PC-3 (cell line): ENCODE measurements at places on chromosomes 13 and 19. TPM values are rescaled to one million over a fixed set of nuclear protein-coding genes. Genes with fewer than 3 reads are reported as not detected.

Gene ADAT3
- total RNA-seq, result 8.4 and 10.3 TPM in 2 replicates

- peak overlapping the region; percentile 83 for H3K27ac ChIP-seq
- peak; percentile 84 for DNase-seq
- peak overlapping the region; percentile 84 for H3K4me3 ChIP-seq
- H3K4me1 ChIP-seq, result peaks cover 13% of the 10 kb centered on the region
- no peaks in the 10 kb centered on the region for H3K27me3 ChIP-seq
- no peaks in the 10 kb centered on the region; the same call in 1 of the 2 replicates for H3K36me3 ChIP-seq
Observed at GRCh38 chr19:19628501-19629134, 598 bp upstream of the LPAR2 start.

DNA sequence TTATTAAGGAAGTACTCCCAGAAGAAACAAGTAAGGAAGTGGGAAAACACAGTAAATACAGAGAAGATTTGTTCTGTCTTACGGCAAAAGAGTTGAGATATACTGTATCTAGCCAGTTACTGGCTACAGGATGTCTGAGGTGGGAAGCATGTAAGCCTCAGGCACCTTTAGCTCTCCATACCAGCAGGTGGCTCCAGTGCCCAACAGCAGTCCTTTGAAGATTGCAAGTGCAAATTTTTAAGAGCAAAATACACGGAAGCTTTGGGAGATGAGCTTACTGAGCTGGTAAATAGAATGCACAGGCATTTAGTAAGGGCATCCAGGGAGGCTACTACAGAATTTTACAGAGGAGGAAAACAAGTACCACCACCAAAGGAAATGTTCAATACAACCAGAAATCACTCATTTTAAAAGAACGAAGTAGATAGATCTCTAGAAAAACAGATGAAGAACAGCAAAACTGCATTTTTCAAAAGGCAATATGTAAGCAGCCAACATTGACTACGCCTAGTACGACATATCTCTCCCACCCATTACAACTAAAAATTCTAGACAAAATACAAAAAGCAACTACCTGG is 57.9 kb upstream of the VSTM2B start:
- H3K36me3 ChIP-seq, result no peaks in the 10 kb centered on the region
- H3K4me3 ChIP-seq, result no peak overlapping the region
- H3K4me1 ChIP-seq, result no peaks in the 10 kb centered on the region
- H3K27me3 ChIP-seq, result no peaks in the 10 kb centered on the region; the same call in 1 of the 2 replicates

Gene KPTN
- total RNA-seq, result 8.0 and 18.3 TPM in 2 replicates

DNA sequence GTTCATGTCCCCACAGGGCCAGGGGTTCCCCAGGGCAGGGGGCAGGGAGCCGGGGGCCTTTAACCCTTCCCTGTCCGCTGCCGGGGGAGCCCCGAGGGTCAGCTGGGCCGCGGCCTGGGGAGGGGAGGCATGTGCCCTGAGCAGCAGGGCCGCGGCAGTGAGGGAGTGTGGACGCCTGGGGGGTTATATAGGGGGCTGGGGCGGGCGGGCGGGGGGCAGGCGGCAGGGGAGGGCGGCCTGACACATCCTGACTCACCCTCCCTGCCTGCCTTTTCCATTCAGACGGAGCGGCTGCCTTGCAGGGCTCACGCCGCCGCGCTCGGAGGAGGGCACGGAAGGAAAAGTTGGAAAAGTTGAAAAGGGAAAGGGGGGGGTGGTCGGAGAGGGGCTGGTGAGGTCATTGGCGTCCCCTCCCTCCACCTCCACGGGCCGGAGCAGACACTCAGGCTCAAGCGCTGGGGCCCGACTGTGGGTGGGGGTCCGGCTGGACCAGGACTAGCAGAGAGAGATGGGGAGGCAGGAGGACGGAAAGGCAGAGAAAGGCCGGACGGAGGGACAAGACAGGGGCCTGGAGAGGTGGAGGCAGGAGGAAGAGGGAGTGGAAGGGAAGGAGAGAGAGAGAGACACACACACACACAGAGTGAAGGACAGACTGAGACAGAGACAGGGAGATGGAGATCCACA is at the start of gene IL11:
Gene IL11 (minus strand): TSS at position 159 of the 684 bp plus-strand sequence. CDS start 153 bp downstream, at position 6.
- DNase-seq, result peak; percentile 63
- peak within 1 kb of the TSS; percentile 77 for H3K4me3 ChIP-seq

DNA sequence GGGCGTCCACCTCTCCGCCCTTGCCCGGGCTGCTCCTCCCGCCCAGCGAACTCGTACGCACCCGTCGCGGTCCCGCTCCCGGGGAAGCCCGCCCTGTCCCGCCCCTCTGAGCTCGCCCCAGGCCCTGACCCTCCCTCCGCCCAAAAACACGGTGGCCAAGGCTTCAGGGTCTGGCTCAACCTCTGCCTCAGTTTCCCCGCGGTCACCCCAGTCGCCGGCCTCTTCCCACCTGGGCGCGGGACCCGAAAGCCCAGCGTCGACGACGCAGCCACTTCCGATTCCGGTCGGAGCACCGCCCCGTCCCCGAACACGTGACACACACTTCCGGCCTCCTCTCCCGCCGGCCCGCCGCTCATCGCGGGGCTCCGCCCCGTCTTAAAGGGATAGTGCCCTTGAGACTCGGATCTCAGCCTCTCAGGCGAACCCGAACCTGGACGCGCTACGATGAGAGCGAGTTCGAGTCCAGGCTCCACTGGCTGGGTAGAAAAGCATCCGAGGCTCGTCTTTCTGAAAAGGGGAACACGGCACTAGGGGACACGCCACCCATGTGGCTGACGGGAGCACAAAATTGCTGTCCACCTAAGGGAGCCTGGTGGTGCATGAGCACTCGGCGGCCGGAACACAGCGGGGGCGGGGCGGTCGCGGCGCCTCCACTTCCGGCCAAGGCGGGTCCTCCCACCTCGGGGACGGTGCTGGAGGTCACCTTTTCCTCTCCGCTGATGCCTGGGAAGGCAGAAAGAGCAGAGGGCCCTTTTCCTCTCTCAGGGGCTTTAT is at the start of gene C19orf25:
Gene C19orf25 (minus strand): TSS at position 282 of the 774 bp plus-strand sequence. CDS start 312 bp downstream, outside the sequence.
- H3K36me3 ChIP-seq, result no peaks in the 10 kb centered on the region
- H3K27ac ChIP-seq, result no peak within 1 kb of the TSS
- H3K4me3 ChIP-seq, result peak within 1 kb of the TSS; percentile 88
- peak; percentile 91 for DNase-seq
- no peaks in the 10 kb centered on the region for H3K27me3 ChIP-seq

DNA sequence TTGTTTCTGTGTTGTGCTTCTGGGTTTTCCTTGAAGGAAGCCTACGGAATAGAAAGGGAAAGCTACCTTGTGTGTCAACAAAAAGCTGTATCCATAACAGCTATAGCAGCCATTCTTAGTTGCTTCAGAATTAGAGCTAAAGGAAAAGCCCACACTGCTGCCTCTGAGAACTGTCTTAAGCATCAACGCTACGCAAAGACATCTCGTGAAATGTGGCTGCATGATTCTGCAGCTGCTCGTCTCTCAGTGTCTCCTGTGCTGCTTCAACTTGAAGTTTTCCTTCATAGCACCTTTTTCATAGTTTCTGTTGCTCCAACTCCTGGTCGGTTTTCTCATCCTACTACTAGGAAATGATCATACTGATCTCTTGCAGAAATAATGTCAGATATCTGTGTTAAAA is 140.9 kb upstream of the MAB21L1 start:
- H3K36me3 ChIP-seq, result no peaks in the 10 kb centered on the region
- no peaks in the 10 kb centered on the region for H3K4me1 ChIP-seq
- no peak overlapping the region for H3K4me3 ChIP-seq
- DNase-seq, result no peak
- H3K27me3 ChIP-seq, result no peaks in the 10 kb centered on the region

GRCh38 chr19:3639479-3639878 is 12.9 kb upstream of the CACTIN start:
- H3K27ac ChIP-seq, result no peak overlapping the region
- H3K36me3 ChIP-seq, result no peaks in the 10 kb centered on the region
- H3K27me3 ChIP-seq, result no peaks in the 10 kb centered on the region

DNA sequence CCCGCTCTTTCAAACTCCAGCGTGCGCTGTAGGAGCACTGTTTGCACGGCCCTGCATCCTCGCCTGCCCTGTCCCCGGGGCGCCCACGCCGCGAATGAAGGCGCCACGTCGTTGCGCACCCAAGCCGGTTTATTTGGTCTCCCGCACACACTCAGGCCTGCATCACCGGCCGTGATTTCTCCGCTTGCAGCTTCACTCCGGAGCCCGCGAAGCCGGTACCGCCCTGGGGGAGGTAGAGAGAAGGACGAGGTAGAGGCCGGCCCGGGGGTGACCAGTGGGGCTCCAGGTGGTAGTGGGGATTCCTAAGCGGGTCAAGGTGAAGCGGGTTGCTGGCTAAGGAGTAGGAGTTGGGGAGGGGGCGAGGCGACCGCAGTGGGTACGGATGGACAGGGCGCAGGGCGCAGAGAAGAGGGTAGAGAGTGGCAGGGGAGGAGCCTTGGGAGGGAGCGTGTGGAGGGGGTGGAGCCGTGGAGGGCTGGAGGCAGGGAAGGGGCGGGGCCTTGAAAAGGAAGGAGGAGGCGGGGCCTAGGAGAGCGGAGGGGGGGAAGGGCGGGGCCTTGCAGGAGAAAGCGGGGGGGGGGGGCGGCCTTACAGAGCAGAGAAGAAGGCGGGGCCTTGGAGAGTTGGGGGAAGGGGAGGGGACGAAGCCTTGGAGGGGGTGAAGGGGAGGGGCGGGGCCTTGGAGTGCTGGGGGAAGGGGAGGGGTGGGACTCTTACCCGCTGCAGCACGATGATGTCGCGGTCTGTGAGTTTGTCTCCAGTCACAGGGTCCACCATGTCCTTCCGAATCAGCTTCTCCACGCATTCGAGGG is 24.6 kb downstream of the NOSIP start:
- peak; percentile 35 for DNase-seq
- no peaks in the 10 kb centered on the region for H3K27me3 ChIP-seq
- H3K27ac ChIP-seq, result no peak overlapping the region
- no peak overlapping the region for H3K4me3 ChIP-seq
- H3K36me3 ChIP-seq, result peaks cover 39% of the 10 kb centered on the region
